ENCODE measurements at places on chromosomes 5 and 9.
A peak's percentile ranks its signal among the peaks of the same experiment; 100 is the strongest.

DNA sequence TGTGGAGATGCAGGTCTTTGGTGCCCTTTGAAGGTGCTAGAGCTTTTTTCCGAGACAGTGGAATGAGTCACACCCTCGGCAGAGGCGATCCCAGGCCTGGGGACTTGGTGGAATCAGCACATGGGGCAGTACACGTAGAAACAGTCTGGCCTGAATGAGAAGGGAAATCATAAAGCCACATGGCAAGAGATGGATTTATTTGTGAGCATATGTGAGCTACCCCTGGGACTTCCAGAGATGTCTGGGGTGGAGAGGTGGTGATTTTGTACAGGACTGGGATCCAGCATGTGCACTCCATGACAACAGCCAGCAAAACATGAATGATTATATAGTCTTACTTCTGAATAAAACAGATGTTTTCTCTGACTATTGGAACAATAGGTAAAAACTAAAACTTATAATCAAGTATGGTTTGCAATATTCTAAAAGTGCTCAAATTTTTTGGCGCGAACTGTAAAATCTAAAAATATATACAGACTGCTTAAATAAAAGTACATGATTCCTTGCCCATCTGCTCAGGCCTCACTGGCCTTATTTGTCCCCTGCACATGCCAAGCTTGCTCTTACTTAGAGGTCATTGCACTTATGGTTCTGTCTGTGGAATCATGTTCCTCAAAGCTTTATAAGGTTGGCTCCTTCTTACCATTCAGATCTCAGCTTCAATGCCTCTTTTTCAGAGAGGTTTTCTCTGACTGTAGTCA is 54.7 kb upstream of the SMARCA2 start:
- no peak for DNase-seq

GRCh38 chr9:117000196-117000723 is 313.2 kb downstream of the TRIM32 start:
- DNase-seq, result no peak

DNA sequence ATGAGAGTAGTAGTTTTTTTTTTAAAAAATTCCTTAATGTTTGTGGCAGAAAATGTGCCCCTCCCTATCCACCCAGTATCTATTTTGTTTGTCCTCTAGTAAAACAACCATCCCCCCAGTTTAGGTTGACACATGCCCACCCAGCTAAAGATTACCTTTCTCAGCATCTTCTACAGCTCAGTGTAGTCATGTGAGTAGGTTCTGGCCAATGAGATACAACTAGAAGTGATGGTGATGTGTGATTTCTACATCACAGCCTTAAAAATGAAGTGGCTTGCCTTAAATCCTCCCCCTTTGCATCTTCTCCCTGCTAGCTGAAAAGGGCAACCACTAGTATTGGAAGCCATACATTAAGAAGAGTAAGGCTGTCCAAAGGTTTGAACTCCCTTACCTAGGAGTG is 14.9 kb downstream of the CHD1 start:
- no peak for DNase-seq

DNA sequence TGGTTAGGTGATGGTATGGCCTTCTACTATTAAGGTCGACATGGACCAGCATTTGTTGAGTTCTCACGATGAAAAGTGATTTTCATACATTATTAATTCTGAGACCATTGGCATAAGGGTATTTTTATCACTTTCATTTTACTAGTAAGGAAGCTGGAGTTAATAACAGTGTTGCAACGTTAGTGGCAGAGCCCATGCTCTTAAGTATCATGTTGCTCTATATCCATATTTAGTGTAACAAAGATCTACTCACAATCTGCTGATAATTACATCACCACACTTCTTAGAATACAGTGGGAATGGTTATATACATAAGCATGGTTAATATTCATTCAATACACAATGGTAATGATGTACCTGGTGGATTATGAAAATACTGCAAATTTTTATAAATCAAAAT is 81.9 kb downstream of the PRR16 start:
- DNase-seq, result no peak

DNA sequence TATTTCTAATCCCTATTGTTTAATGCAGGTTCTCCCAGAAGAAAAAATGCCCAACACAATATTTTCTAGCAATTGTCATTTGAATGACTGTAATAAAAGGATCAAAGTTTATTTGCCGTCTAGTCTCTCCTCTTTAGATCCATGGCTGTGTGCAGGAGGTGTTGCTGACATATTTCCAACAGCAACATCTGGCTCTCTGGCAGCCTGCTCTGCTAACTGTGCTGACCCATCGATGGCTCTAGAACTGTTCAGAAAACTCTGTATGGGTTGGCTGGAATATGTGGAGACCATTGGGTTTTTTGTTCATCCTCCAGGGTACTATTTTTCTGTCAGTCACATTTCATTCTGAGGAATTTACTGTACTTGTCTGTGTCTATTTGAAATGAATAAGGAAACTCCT is 202.0 kb upstream of the SLC27A6 start:
- no peak for DNase-seq

DNA sequence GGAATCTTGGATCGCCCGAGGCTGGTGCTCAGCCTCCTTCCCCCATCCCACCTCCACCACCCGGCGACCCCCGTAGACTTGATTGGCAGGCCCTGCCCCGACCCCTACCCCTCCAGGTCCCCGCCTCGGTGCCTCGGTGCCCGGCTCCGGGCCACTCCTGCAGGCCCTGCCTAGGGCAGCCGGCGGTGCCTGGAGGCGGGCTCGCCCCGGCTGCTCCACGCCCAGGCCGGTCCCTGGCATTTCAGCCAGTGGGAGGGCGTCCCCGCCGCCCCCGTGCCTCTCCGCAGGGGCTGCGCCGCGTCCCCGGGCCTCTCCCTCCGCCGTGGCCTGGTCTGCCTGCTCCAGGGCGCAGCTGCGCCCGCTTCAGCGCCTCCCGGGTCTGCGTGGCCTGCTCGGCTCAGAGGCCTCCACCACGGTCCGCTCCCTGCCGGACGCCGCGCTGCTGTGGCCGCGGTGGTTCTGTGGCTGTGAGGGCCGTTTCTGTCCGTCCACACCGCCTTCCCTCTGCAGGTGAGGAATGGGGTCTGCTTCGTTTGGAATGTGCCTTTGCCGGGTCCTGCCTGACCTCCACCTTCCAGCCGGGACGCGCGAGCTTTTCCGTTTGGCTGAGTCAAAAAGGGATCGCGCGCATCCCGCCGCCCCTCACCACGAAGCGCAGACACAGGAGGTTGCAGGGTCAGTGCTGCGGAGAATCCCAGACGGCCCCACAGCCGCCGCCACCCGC is 48.3 kb upstream of the IRX4 start:
- DNase-seq, result no peak

- no peak for DNase-seq
Measured at GRCh38 chr9:97895695-97896332, 26.5 kb downstream of the TRMO start.

DNA sequence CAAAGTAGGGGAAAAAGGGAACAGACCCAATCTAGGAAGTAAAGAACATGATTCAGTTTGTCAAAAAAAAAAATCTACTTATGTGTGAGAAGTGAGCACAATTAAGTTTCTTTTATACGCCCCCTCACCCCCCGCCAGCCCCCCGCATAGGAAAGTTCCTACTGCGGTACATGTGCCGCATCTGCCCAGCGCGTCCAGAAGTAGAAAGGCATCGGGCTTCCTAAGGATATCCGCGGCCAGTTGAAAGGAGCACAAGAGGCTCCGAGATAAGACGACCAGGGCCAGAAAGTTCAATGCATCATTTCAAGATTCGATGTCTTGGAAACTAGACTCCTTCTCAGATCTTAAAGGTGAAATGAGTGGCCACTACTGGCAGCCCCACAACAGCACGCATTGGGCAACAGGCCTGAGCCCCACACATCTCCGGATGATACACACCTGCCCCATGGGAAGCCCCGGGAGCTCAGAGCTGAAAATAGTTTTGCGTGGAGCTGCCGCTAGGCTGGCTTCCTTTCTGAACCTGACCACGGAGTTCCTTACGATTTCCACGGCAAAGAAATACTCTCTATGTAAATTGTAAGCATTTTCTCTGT is 203.9 kb downstream of the RAB3C start:
- peak; percentile 11 for DNase-seq

GRCh38 chr5:116084287-116084691 is 536 bp upstream of the COMMD10 start:
- DNase-seq, result peak; percentile 41

GRCh38 chr9:113219186-113219936 is 1.7 kb downstream of the FKBP15 start:
- peak; percentile 54 for DNase-seq

DNA sequence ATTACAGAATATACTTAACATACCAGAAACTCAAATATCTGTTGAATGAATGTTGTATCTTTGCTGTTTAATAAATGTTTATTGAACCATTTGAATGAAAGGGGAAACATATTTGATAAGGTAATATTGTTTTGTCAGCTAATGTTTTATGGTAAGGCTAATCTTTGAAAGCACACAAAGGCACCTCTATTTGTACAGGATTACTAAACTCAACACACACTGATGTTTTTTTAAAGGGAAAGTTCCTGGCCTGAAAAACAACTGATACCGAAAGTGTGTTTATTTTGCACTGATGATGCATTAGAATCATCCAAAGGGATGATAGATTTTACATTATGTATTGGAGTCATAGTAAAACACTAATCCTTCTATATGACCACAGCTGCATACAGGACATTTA is 82.5 kb downstream of the ADCY2 start:
- DNase-seq, result no peak

DNA sequence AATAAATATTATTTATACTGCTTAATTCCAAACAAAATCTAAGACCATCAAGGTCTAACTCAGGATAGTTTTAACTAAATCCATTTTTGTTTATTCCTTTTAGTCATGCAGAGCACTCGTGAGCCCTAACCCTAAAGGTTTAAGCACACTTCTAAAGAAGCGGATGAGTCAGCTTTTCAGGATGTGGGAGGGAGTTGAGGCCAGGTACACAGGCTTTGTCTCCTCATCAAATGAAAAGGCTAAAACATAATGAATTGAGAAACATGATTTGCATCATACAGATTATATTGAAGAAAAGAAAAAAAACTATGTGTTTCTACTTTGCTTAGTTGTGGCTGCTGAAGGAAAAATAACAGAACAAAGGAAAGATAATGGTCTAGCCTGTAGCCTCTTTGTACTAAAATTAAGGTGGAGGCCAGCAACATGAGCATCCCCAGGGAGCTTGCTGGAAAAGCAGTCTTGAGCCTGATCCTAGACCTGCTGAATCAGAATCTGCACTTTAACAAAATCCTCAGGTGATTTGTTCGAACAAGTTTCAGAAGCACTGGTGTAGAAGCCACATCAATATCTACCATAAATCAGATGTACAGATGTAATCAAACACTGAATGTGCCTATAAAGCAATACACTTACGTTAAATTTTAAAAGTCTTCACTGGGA is 21.1 kb upstream of the ISCA1 start:
- no peak for DNase-seq

DNA sequence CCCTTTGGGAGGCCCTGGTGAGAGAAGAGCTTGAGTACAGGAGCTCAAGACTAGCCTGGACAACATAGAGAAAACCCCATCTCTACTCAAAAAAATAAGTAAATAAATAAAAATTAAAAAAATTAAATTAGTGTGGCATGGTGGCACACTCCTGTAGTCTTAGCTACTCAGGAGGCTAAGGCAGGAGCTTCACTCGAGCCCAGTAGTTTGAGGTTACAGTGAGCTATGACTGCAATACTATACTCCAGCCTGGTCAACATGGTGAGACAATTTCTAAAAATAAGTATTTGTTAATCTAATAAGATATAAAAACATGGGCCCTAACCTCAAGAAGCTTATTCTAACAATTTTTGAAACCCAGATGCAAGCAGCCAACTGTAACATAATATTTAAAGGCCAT is 7.6 kb downstream of the RNF38 start:
- no peak for DNase-seq

- DNase-seq, result no peak
Measured at GRCh38 chr5:119301906-119302305, 53.9 kb upstream of the TNFAIP8 start.

DNA sequence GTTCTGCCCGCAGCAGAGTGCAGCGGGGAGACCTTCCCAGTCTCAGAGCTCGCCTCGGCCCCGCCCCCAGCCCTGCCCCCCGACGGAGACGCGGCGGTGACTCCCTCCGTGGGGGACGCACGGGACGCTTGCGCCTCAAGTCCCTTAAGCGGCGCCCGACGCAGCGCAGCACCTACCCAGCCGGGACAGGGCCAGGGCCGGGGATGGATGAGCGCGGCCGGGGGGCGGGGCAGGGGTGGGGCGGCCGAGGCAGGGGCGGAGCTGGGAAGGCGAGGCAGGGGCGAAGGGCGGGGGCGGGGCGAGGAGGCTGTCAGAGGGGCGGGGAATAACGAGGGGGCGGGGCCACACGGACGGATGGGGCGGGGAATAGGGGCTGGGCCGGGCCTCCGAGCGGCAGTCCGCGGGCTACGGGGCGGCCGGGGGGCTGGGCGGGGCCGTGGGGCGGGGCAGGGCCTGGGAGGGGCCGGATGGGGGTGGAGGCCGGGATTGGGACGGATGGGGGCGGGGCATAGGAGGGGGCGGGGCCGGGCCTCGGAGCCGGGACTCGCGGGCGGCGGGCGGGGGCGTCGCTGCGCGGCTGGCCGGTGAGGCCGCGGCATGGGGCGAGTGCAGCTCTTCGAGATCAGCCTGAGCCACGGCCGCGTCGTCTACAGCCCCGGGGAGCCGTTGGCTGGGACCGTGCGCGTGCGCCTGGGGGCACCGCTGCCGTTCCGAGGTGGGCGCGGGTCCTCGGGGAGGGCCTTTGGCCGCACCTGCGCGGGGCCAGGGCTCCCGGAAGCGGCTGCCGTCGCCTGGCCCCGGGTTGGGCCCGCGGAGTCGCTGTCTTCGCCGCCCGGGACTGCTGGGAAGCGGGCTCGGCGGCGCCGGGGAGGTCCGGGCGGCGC is at the start of gene ARRDC1:
Gene ARRDC1 (plus strand): TSS at position 566 of the 884 bp plus-strand sequence. CDS start 32 bp downstream, at position 598.
- peak; percentile 100 for DNase-seq

- DNase-seq, result no peak
Measured at GRCh38 chr5:171744882-171745281, 40.7 kb upstream of the SMIM23 start.
